ENCODE measurements at places on chromosomes 2 and 18.
A peak's percentile ranks its signal among the peaks of the same experiment; 100 is the strongest.

- DNase-seq, result no peak
Measured at GRCh38 chr2:217184242-217184641, 324.4 kb upstream of the TNP1 start.

DNA sequence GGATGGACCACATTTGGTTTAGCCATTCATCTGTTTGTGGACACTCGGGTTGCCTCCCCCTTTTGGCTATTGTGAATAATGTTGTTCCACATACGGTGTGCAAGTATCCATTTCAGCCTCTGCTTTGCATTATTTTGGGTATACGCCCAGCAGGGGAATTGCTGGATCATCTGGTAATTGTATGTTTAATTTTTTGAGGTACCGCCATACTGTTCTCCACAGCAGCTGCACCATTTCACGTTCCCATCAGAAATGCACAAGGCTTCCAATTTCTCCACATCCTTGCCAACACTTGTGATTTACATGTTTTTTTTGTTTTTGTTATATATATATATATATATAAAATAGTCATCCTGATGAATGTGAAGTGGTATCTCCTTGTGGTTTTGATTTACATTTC, 54.6 kb upstream of the TWIST2 start:
- no peak for DNase-seq

GRCh38 chr18:58038063-58038462, 6.0 kb upstream of the NEDD4L start:
- DNase-seq, result no peak

- no peak for DNase-seq
Measured at GRCh38 chr2:145524303-145524702, 1004.4 kb upstream of the ZEB2 start.

- DNase-seq, result no peak
Measured at GRCh38 chr2:1721706-1722646, 22.3 kb downstream of the PXDN start.

- DNase-seq, result no peak
Measured at GRCh38 chr2:222711315-222711940, 40.0 kb downstream of the MOGAT1 start.

DNA sequence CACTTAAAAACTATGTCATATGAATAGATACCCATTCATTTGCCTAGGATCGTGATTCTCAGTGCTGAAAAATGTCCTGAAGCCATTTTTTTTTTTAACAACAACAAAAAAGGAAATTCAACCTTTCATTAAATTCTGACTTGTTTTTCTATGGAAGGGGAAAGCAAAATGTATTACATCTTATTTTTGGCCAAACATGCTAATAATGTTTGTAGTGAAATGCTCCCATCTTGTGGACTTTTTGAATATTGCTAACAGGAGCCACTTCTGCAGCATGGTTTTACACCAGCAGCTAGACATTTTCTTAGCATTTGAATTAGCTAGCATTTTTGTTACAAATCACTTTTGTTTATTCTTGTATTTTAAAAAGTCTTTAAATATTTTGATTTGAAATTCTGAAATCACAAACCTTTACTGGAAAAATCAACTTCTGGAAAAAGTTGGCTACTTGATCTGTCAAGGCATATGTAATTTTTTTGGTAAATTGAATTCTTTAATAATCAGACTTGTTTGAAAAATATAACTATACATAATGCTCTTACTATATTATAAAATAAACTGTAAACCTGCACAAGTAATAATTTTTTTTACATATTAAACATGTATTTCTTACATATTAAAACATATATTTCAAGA, 75.8 kb downstream of the KIDINS220 start:
- peak; percentile 18 for DNase-seq

- no peak for DNase-seq
Measured at GRCh38 chr18:32922951-32923430, 150.2 kb upstream of the KLHL14 start.

- no peak for DNase-seq
Measured at GRCh38 chr18:59423259-59423658, 64.2 kb upstream of the LMAN1 start.

GRCh38 chr2:107313316-107313715, 427.3 kb upstream of the ST6GAL2 start:
- DNase-seq, result no peak

DNA sequence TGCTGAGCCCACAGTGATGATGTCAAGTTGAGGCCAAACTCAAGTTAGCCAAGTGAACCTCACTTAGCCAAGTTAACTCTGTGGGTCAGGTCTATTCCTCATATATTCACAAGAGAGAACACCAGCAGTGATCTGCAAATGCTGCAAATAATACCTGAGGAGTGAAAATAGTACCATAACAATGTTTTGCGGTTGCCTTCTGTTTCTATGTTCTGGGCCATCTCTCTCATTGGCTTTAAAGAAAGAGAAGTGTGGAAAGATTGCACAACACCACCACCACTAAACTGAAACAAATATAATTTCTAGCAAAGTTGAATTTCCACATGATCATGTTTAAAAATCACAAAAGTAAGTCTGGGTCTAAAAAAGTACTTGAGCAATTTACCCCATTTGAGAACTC, 211.1 kb upstream of the GALNT5 start:
- DNase-seq, result no peak

All from activated CD4-positive, alpha-beta T cell treated with anti-CD3 and anti-CD28 coated beads, Interleukin-2, Interleukin-4, amounts not matched to agents 100 ng/mL and 50 ng/mL, durations not matched to agents 16 hours and 8 hours (primary cell).